Central memory CD4-positive, alpha-beta T cell (primary cell): ENCODE measurements at places on chromosomes 11 and 22.

DNA sequence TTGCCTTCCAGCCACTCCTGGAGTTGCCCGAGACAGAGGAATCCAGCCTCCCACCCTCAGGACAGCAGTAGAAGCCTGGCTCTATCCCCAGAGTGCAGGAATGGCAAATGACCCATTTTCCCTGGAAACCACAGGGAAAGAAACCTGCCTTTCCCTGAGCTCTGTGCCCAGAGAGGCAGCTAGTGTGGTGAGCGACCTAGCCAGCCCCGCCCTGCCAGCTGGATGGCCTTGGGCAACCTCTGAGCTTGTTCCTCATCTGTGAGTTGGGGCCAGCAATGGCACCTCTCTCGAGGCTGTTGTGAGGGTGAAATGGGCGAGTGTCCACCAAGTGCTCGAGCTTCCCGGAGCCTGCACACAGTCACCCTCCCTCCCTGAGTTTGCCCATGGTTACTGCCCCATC, 3.7 kb downstream of the OMP start:
- DNase-seq = no peak

- no peak for DNase-seq
These were observed 25.0 kb upstream of the TUB start for GRCh38 chr11:8055836-8056526.

DNA sequence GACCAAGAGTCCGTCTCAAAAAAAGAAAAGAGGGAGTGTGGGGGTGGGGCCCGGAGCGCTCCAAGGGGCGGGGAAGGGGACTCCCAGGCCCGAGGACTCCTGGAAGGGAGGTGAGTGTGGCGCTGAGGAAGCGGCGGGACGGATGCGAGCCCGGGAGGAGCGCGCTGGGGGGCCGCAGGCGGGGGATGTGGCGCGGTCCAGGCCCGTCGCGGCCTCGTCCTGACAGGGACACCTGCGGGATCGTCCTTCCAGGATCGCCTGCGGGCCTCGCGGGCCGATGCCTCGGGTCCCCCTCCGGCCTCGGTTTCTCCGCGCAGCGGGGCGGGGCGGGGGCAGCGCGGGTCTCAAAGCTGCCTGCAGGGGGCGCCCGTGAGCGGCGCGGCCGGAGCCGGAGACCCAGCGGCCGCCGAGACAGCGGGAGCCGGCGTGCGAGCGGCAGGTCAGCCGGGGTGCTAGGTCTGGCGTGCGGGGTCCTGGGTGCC, 3.8 kb upstream of the ADORA2A start:
- peak; percentile 42 for DNase-seq

GRCh38 chr11:119892311-119892808, 163.4 kb upstream of the NECTIN1 start:
- no peak for DNase-seq

GRCh38 chr11:64892838-64893193, 14.4 kb upstream of the EHD1 start:
- no peak for DNase-seq

GRCh38 chr22:45163099-45163450, 650 bp upstream of the NUP50 start:
- no peak for DNase-seq

DNA sequence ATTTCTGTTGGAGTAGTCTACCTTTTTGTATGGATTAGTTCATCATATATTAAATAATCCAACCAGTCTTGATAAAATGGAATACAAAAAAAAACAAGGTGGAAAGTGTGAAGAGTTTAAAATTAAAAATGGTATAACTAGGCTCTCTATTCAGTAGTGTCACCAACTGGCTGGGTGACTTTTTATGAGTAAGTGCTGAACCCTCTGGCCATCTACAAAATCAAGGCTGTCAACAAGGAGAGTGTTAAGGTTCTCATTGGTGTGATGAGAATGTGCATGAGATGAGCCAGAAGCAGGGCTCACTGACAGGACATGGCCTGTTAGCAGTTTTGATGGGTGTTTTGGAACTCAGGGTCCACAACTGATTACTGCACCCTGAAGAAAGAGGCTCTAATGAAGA, 343.2 kb downstream of the AASDHPPT start:
- DNase-seq = no peak

GRCh38 chr22:35135165-35135564, 69.2 kb downstream of the ISX start:
- DNase-seq = no peak

- no peak for DNase-seq
These were observed 145.5 kb downstream of the TRIM29 start for GRCh38 chr11:119992171-119993051.

DNA sequence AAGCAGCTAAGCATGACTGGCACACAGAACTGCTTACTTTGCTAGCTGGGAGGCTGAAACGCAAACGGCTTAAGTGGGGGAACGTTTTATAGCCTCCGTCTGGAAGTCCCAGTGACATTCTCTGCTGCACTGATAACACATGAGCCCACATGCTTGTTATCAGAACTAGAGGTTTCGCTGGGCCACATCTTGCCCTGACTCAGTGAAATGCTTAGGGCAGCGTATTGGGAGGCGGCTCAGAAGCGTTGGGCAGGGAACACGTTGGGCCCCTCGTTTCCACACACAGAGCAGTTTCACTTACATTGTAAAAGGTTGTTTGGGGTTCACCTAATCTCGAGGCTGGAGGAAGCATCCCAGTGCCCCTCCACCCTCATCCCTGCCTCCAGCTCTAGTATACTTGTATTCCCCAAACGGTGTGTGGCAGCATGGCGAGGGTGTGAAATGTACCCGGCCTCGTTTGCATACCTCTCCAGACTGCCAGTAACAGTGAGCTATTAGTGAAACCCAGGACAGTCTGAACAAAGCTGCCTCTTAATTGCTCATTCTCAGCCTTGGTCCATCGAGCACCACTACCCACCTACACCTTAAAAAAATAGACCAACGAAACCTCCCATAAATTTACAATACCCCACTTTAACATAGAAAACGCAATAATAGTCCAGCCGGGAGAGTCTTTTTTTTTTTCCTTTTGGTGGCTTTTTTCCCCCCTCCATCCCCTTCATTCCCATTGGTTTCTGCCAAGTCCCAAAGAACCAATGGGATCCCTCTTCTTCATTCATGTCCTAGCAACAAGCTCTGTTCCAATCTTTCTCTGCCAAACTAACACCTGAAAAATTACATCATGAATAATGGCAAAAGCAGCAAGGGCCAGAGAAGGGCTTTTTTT, 218.8 kb upstream of the SORL1-AS1 start:
- no peak for DNase-seq

DNA sequence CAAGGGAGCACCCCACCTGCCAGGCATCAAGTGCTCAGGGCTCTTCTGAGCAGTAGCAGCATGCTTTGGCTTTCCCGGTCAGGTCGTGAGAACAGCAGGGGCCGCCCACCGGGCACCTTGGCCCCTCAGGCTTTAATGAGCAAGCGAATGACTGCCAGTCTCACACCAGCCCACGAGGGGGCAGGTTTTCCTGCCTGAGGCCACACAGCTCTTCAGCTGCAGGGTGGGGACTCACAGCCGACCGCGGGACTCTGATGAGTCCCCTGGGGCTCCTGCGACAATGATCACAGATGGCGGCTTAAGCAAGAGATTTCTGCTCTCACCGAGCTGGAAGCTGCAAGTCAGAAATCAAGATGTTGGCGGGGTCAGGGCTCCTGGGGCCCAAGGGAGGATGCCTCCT, 14.3 kb upstream of the FGF19 start:
- DNase-seq = no peak

DNA sequence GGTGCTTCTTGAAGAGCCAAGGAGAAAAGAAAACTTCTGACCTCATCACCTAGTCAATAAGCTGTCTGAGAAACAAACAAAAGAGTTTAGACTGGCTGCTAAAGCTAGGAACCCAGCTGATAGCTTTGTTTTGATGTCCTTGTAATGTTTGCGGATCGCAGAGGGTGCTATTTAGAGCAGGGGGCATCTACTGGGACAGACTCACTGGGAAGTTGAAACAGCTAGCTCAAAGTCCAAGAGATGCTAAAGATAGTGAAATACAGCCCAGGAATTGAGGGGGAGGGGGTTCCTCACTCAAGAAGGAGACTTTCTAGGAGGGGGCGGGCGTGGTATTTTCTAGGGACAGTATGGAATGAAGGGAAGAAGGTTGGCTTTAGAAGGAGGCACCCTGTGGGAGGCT, 18.9 kb downstream of the ZBTB16 start:
- DNase-seq = no peak

DNA sequence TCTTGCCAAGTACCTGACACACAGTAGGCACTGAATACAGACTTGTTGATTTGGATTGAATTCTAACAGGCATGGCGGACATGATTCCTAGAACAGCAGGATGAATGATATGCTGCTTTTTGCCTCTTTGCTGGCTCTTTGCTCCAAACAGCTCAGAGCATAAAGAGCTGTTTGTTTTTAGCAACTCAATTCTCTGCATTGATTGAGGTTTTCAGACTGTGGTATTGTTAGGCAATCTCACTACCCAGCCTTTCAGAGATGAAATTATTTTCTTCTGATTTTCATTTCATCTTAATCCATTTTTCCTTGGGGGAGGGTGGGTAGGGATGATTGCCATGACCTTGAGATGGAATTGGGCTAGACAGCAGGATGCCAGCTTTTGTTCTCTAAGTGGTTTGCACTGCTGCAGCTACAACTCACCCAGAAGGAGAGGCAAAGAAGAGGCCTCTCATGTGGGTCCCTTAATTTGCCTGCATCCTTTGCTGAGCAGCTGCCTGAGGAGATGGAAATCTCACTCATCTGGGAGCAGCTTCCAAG, 20.5 kb downstream of the COA4 start:
- DNase-seq = no peak

GRCh38 chr11:78782725-78783124, 208.1 kb upstream of the NARS2 start:
- DNase-seq = no peak

DNA sequence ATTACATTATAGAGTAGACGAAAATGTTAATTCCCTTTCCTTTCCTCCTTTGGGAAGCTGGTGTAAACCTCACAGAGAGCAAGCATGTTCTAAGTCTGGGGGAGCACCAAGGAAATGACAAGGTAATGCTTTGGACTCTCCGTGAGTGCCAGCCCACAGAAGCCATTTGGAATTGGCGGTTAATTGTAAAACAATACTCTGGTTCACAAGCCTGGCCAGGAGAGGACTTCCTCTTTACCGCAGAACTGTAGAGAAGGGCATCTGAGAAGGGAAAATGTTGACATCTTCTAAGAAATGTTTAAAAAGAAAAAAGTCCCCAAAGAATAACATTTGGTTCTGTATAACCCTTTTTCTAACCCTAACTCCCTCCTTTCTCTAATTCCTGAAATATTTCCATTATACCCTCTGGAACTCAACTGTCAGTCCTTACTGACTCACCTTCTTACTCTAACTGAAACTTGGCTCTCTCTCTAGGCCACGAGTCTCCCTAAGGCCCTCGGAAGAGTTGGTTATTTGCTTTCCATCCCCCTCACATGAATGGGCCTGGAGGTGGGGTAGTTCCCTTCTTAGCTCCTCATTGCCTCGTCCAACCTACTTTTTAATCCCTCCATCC, 379.8 kb downstream of the SOX6 start:
- no peak for DNase-seq

DNA sequence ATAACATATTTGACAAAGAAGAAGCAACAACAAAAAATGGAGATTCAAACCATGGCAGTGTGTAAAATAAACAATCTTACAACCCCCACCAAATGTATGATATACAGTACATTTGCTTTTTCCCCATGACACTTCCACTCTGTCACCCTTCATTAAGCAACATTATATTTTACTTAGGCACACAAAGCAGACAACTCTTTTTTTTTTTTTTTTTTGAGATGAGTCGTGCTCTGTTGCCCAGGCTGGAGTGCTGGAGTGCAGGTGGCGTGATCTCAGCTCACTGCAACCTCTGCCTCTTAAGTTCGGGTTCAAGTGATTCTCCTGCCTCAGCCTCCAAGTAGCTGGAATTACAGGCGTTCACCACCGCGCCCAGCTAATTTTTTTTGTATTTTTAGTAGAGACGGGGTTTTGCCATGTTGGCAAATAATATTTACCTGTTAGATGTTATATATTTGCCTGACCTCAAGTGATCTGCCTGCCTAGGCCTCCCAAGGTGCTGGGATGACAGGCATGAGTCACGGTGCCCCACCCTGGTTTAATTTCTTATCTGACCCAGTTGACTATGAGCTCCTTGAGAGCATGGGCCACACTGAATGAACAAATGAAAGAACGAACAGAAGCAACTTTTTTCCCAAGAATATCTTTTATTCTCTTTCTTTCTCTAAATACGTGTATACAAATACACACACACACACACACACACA, 5.5 kb upstream of the PCF11 start:
- no peak for DNase-seq

GRCh38 chr11:94694309-94695060, 73.7 kb upstream of the AMOTL1 start:
- DNase-seq = no peak

GRCh38 chr11:102749101-102749722, 24.5 kb upstream of the MMP8 start:
- no peak for DNase-seq

- DNase-seq = no peak
These were observed 27.6 kb upstream of the BMAL1 start for GRCh38 chr11:13249992-13250391.

DNA sequence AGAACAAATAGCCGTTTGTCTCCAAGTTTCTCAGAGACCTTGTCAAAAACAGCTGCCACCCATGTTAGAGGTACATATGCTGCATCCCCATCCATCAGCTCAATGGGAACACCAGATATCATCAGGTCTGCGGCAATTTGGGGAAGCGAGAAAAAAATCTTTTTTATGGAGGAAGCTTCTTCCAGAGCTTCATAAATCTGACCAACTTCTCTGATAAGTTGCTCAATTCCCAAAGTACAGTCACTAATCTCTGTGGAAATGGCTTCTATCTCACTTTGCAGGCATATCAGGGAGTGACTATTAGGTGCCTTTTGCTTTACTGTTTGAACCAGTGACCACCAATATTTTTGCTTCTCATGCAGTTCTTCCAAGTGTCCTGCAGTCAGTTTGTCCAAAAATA, 34.3 kb upstream of the MRPL17 start:
- no peak for DNase-seq

DNA sequence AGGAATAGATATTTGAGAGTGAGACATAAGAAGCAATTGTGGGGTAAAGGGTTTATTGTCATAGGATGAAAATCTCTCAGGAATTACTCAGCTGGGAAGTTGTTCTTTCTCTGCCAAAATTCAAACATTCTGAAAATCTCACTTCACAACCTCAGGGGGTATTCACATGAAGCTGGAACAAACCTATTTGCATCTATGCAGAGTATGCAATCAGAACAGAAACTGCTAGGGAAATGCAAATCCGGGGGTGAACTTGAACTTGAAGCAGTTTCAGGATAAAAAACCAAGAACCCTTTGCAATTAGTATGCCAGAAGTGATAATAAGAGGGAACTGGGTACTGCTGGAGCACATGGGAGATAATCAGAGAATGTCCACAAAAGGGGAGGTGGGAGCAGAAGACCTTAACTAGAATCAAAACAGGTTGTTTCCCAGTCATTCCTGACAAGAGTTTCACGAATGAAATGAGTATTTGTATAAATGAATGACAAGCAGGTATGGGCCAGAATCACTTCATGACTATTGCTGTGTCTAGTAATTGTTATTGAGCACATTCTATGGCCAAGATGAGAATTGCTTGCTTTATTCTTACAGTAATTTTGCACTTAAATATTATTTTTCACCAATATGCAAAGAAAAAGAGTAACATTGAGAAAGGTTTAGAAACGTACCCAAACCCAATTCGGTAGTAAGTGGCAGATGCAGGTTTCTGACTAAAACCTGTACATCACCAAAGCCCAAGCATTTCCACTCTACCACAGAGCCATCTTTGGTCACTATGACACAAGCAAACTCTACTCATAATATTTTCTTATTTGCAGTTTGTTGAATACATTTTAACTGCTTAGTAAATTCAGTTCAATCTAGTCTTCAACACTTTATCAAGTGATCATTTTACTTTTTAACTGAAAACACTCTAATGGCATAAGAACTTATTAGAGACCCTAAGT, 61.8 kb upstream of the UBASH3B start:
- no peak for DNase-seq
